ENCODE measurements at places on chromosomes 5 and 9.
A peak's percentile ranks its signal among the peaks of the same experiment; 100 is the strongest.

GRCh38 chr9:133058550-133059320 lies 3.0 kb upstream of the CEL start:
- no peak for DNase-seq

- DNase-seq = no peak
Measured at GRCh38 chr5:98064118-98064685, 709.3 kb upstream of the RGMB start.

DNA sequence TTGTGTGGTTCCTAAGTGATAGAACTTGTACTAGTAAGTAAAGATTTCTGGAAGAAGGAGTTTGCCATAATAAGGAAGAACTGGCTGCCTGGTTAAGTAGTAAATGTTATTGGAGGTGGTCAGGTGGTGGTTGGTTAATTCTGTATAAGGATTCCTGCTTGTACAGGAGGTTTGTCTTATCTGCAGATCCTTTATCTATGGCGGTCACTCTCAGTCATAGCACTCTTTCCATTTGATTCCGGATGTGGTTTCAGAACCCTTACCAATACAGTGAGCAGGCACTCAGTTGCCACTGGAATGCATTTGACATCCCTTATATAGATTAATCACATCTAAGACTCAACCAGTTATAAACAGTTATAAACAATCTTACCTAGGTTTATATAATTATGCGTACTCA lies 50.3 kb downstream of the RAD50 start:
- DNase-seq = no peak

GRCh38 chr9:120780367-120780766 lies 12.8 kb downstream of the FBXW2 start:
- DNase-seq = no peak

GRCh38 chr5:91150636-91151035 lies 232.5 kb downstream of the ARRDC3 start:
- no peak for DNase-seq

- DNase-seq = no peak
Measured at GRCh38 chr5:135821802-135822201, 12.7 kb upstream of the SLC25A48 start.

DNA sequence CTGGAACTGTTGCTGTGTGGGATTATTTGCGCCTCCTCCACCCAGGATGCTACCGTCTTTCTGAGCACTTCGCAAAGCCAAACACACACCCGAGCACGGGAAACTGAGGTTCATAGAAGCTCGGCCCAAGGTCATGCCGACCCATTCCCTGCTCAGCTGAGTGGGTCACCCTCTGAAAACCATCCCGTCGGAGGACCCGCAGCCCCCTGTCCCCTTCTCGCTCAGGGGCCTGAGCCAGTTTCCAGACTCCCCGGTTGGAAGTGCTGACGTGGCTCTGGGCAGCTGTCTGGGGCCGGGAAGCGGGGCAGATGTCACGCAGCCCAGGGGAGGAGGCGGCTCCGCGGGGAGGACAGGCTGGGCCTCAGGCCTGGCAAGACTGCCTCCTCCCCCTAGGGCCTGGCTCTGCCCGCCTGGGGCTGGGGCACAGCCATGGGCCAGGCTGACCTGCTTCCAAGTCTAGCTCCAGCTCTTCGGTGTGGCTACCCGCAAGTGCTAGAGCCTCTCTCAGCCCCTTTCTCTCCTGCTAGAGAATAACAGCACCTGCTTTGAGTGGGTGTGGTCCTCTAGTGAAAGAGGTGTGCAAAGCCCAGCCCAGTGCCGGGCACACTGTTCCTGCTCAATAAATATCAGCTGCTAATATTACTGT lies 9.9 kb upstream of the CXXC5 start:
- DNase-seq = peak; percentile 82

GRCh38 chr5:167576897-167577296 lies 714.5 kb upstream of the WWC1 start:
- no peak for DNase-seq

- peak; percentile 14 for DNase-seq
Measured at GRCh38 chr9:113511856-113512761, 48.6 kb downstream of the RGS3 start.

- no peak for DNase-seq
Measured at GRCh38 chr9:116539549-116539948, 147.6 kb upstream of the TRIM32 start.

DNA sequence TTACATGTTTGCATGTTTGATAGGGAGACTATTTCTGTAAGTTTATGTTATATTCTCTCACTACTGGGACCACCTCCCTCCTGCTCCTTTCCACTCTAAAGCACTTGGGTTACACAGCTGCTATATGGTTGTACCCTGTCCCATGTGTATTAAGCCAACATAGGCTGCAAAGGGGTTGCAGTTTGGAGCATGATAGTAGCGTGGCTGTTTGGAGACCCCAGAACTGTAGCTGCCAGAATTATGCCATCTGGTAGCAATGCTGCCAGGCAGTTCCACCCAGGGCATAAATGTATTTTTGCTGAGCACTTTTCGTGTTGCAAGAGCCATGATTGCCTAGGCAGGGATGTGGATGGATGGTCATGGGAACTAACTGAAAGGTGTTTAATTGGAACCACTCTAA lies 81.8 kb downstream of the CNTLN start:
- DNase-seq = no peak

- no peak for DNase-seq
Measured at GRCh38 chr5:155285706-155286105, 272.2 kb downstream of the KIF4B start.

- DNase-seq = peak; percentile 72
Measured at GRCh38 chr5:130034566-130035210, 130.4 kb downstream of the CHSY3 start.

DNA sequence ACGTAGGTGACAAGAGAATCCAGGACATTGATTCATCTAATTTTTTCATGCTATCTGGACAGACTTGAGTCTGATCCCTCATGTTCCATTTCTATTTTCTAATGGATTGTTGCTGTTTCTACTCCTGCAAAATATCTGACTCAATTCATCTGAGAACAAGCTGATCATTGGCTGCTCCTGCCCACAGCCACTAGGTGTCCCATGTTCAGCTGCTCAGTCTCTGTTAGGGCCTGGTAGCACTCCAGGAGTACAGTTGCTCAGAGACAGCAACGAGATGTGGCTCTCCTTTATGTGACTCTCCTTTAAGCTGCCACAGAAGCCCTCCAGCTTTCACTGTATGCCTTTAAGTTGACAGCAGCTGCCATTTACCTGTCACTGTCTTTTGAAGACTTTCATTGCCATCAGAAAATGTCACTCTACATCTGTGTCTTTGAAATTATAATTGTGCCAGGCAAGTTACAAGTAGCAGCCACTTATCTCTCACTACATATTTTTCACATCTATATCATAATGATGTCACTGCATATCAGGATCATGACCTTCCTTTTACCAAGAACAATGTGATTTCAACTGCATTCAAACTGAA lies 1944.2 kb upstream of the NUDT12 start:
- peak; percentile 26 for DNase-seq

- DNase-seq = no peak
Measured at GRCh38 chr5:156155598-156155997, 171.4 kb upstream of the SGCD start.

- peak; percentile 58 for DNase-seq
Measured at GRCh38 chr9:14250794-14251153, 63.2 kb downstream of the NFIB start.

DNA sequence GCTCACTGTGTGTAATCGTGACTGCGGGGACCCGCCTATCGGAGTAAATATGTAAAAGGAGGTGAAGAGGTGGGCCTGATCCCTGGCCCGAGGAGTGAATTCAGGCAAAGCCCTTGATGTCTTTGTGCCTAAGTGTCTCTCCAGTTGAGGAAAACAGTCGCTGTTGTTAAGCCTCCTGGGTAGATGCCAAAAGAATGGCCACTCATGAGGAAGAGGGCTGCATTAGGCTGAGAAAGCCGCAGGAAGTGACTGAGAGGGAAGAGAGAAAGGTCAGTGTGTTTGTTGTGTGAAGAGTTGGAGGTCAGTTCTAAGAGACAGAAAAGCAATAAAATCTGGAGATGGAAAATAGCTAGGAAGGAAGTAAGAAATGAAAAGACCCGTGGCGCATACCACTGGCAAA lies 35.8 kb upstream of the PIP5K1B start:
- DNase-seq = no peak

- DNase-seq = no peak
Measured at GRCh38 chr5:378976-379742, 57.6 kb downstream of the AHRR start.

GRCh38 chr5:144333336-144333920 lies 162.8 kb downstream of the KCTD16 start:
- peak; percentile 13 for DNase-seq

GRCh38 chr9:89919171-89919681 lies 314.4 kb downstream of the GADD45G start:
- no peak for DNase-seq

GRCh38 chr9:35792024-35792813 lies 828 bp downstream of the NPR2 start:
- DNase-seq = no peak

- DNase-seq = no peak
Measured at GRCh38 chr5:163383754-163384153, 53.6 kb upstream of the CCNG1 start.

GRCh38 chr5:176608937-176609723 lies 826 bp downstream of the GPRIN1 start:
- no peak for DNase-seq

- peak; percentile 13 for DNase-seq
Measured at GRCh38 chr5:159241946-159242552, 21.0 kb upstream of the UBLCP1 start.

DNA sequence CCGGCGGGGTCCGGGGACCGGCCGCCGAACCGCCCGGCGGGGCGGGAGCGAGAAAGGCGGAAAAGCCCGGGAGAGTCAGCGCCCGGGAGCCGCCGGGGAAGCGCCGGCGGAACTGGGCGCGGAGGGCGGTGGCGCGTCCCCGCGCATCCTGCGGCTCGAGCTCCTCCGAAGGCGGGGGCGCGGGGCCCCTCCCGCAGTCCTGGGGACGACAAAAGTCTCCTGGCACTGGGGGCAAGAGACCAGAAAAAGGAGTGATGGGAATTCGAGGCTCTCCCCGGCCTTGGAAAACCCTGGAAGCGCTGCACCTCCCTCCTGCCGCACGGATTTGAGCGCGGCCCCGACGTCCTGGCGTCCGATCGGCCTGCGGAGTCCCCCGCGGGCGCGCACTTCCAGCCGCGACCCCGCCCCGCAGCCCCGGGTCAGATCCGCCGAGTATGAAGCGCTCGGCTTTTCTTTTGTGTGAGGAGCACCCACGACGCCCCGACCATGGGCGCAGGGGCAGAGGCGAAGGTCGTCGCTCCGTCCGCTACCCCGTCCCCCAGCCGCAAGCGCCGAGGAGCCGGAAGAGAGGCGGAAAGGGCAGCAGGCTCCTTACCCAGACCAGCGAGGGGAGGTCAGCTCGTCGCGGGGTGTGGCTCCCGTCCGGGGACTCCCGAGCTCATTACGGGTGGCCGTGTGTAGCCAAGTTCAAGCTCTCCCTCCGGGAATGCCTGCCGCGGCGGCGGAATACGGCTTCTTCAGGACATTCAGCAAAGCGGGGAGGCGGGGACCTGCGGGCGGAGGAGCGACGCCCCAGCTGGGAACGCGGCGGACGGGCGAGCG lies at the start of gene EPB41L4A:
Gene EPB41L4A, minus strand, starts transcription at position 114 of the 822 bp plus-strand sequence. CDS start 238 bp downstream, outside the sequence.
- DNase-seq = peak; percentile 44

DNA sequence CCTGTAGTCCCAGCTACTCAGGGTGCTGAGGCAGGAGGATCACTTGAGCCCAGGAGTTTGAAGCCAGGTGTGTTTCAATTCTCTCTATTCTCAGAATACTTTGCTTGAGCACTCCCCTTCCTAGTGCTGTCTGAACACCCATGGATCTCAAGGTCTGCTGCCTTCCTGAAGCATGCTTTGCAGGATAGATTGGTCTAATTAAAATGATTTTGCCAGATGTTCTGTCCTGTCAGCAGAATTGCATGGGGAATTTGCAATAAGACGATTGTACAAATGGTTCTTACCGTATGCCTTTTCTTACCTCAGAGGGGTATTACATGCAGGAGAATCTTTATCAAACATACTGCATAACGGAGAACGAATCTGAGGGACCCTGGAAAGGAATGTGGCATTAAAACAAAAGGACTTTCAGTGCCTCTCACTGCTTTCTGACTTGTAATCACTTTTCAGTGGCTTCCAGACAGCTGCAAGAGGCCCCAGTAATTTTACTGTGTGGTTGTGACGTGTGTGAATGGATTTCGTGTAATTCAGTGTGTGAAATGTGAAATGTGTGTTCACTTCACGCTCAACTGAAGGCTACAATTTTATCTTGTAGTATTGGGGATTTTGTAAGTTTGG lies 587.2 kb upstream of the SEMA6A start:
- no peak for DNase-seq

GRCh38 chr9:130320723-130321481 lies 55.3 kb downstream of the HMCN2 start:
- DNase-seq = no peak

- peak; percentile 29 for DNase-seq
Measured at GRCh38 chr9:86829496-86830046, 117.7 kb downstream of the GAS1 start.

GRCh38 chr5:40733879-40734563 lies 21.7 kb downstream of the TTC33 start:
- DNase-seq = no peak

DNA sequence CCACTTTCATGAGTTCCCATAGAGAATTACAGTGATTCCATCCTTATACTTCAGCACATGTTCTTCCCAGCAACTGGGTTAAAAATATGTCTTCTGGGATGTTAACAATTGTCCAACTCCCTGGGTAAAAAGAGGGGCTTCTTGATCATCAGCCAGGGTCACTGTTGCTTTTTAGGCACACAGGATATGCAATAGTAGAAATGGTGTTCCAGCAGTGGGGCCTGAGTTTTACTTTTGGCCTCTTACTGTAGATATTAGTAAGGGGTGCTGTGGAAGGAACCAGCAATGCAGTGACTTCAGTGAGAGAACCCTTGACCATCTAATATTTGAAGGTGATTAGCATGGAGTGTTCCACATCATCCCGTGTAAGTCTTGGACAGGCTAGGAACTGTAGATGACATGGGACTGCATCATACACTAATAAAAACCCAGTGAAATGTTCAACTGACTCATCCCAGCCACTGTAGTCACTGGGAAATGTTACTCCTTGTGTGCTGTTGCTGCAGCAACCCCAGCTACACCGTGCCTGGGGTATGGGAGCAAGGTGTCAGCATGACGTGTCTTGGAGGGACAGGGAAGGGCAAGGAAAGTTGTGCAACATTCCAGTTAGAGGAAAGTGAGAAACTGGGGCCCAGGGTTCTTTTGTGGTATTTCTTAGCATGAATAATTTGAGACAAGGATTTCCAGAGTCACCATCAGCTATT lies 610.9 kb downstream of the RAB3C start:
- peak; percentile 32 for DNase-seq

- no peak for DNase-seq
Measured at GRCh38 chr5:1755321-1755949, 44.2 kb downstream of the MRPL36 start.
